Chondrocyte (in vitro differentiated cells): ENCODE measurements at places on chromosomes 3 and 15. TPM values are rescaled to one million over a fixed set of nuclear protein-coding genes. Genes with fewer than 3 reads are reported as not detected.

LNP1 gene
- 1.0 to 2.2 TPM (median 1.5 TPM) in 3 replicates for total RNA-seq

SOX14 gene
- not detected in 3 replicates for total RNA-seq

ATP11B gene
- 71.7 to 73.2 TPM (median 71.9 TPM) in 3 replicates for total RNA-seq

MESP1 gene
- 0.97 to 2.7 TPM (median 2.1 TPM) in 3 replicates for total RNA-seq

AGTR1 gene
- 2.1 to 2.2 TPM (median 2.1 TPM) in 3 replicates for total RNA-seq

TEX55 gene
- not detected in 3 replicates for total RNA-seq

PIGBOS1 gene
- total RNA-seq: 9.5 to 12.3 TPM (median 9.6 TPM) in 3 replicates

PIGZ gene
- total RNA-seq: 8.8 to 10.1 TPM (median 9.9 TPM) in 3 replicates

CCDC13 gene
- 0.40 to 0.77 TPM in 2 of 3 replicates, not detected in the other for total RNA-seq

PDIA3 gene
- total RNA-seq: 532 to 1,033 TPM (median 544 TPM) in 3 replicates

PPP2R3A gene
- total RNA-seq: 14.7 to 20.6 TPM (median 14.8 TPM) in 3 replicates

VWA5B2 gene
- 0.25 TPM in 1 of 3 replicates, not detected in the others for total RNA-seq

COX5A gene
- 126 to 133 TPM (median 131 TPM) in 3 replicates for total RNA-seq

METTL6 gene
- total RNA-seq: 16.8 to 19.7 TPM (median 19.7 TPM) in 3 replicates

MORC1 gene
- total RNA-seq: not detected in 3 replicates

DNA sequence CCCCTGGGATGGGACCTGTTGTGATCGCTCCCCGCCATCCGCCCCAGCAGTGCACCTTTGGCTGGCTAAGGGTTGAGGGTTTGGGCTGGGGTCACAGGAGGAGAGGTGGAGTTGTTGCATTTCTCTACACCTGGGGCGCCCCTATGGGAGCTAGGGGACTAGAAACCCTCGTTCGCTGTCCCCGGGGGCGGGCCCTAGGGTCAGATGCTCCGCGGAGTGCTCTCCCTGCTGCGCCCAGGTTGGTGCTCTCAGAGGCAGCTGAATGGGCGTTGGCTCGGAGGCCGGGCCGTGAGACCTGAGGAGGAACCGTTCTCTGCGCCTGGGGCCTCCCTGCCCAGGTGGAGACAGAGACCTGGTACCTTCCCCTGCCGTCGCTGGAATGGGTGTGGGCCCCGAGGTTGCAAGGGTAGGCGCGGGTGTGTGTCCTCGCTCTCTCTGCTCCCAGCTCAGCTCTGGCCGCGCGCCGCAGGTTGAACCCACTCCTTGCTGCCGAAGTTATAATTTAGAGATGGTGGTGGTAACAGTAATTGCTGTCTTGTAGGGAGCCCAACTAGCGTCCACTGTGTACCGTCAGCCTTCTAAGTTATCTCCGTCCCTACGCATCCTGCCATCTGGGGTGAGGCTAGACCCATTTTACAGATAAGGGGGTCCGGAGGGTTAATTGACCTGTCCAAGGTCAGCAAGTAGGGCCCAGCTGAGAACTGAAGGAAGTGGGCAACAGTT lies 965 bp downstream of the FLNB start:
- DNase-seq: no peak

DNA sequence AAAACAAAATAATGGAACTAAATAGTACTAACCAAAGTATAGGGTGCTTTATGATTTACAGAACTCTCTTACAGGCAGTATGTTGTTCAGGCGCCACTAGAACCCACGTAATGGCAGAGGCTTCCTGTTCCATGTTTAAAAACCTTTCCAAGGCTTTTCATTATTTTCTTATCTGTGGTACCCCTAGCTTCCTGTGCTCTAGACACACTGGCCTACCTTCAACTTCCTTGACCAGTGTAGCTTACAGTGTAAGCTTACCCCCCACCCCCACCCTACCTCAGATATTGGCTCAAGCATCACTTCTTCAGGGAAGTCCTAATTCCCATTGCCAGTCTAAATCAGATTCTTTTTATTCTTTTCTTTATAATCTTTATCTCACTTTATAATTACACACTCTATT lies 2.9 kb downstream of the NR2C2 start:
- no peak for DNase-seq

DNA sequence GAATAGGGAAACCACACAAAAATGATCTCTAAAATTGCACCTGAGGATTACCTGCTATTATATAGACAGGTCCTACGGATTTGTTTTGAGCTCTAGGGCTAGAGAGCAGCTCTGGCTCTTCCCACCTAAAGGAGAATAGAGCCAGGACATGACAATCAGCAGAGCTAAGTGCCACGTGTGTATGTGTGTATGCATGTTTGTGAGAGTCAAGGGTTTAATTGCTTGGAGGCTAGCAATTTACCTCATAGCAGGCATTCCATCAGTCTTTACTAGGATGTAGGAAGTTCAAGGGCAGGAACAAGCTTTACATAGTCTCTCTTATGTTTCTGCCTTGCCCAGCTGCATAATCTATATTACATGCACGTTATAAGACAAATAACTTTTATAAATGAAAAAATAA lies 498.2 kb downstream of the NSUN3 start:
- DNase-seq: no peak

- peak; percentile 5 for DNase-seq
These were observed 7.9 kb upstream of the PIK3CB start for GRCh38 chr3:138842483-138843188.

DNA sequence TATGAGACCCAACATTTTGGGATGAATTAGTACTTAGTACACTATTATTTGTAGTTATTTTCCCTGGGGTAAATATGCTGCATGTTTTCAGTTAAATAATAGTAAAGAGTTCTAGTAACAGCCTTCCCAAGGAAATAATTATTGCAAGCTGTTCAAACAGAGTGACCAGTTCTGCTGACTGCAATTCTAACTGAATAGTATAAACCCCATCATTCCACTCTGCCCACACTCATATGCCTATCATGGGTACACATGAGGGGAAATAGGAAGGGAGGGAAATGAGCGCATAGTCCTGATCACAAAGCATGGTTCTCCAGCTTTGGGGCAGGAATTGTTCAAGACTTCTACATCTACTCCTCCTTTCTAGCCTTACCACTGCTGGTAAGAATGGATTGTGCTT lies 18.7 kb downstream of the UQCC5 start:
- DNase-seq: no peak

GRCh38 chr3:134636406-134636805 lies 14.4 kb downstream of the KY start:
- no peak for DNase-seq

- DNase-seq: no peak
These were observed 49.8 kb downstream of the ZNF445 start for GRCh38 chr3:44427683-44428082.

DNA sequence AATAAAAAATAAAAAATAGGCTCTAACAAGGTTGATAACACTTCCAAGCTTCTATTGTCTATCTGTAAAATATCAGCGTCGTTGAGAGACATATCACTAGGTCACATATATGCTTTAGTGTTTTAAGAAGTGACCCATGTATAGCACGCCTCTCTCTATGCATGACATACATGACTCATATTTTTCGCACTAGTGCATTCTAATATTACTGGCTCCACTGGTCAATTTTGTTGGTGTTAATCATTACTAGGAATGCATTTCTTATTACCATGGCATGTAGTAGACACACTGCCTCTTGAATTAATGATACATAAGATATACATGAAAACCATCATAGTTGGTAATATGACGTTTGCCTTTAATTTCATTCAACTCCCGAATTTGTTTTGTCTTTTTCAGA lies 203.1 kb downstream of the CHL1 start:
- DNase-seq: no peak

GRCh38 chr15:59364248-59364647 lies 8.4 kb downstream of the MYO1E start:
- DNase-seq: no peak

GRCh38 chr15:40298216-40298935 lies 9.4 kb downstream of the PLCB2 start:
- DNase-seq: peak; percentile 75

- no peak for DNase-seq
These were observed 125.6 kb downstream of the ADAMTS17 start for GRCh38 chr15:100216182-100216581.

DNA sequence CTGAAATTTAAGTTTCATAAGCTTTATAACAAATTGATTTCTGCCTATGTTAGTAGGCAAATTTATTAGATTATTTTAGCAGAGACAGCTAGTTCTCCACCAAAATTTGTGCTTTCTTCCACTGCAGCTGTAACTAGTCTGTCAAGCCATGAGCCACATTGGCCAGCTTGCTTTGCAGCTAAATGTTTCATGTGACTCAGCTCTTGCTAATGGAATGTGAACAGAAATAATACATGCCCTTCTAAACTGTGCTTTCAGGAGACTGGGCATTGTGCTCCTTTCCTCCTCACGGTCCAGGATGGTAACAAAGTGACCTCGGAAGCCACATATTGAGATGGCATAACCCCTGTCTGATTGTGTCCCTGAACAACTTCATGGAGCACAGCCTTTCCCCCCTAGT lies 51.3 kb upstream of the KPNA4 start:
- no peak for DNase-seq

DNA sequence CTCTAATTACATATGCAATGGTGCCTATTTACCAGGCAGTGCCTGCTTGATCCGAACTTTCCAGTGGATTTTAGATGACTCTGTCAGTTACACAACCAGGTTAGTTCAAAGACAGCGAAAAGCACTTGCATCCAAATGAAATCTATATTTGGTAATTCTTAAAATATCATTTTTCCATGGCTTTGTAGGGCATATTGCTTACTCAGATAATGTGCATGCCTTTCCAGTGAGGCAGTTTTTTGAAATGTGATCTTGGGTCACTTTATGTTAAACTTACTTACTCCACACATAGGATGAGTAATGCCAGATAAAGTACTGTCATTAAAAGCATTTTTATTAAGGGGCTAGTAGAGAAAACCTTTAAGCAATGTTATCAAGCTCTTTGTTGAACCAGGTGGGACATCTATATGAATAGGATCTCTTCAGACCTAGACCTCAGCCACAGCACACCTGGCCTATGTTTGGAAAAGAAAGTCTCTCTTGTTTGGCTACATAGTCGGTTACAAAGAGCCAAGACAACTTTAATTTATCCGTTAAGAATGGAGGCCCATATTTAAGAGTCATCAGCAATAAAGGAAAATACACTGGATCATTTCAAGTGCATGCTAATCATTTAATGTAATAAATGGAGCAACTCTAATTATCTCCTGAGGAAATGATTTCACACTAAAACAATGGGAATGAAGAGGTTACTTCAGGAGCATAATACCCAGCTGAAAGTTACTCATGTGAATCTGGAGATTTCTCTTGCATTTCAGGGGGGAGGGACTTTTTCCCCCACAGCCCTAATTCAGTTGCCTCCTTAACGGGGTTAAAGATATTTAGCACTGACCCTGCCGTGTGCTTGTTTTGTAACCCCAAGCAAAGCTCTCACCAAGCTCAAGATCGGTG lies 56.3 kb upstream of the TMCO5A start:
- DNase-seq: no peak

GRCh38 chr3:33061782-33062181 lies 35.2 kb downstream of the GLB1 start:
- no peak for DNase-seq

DNA sequence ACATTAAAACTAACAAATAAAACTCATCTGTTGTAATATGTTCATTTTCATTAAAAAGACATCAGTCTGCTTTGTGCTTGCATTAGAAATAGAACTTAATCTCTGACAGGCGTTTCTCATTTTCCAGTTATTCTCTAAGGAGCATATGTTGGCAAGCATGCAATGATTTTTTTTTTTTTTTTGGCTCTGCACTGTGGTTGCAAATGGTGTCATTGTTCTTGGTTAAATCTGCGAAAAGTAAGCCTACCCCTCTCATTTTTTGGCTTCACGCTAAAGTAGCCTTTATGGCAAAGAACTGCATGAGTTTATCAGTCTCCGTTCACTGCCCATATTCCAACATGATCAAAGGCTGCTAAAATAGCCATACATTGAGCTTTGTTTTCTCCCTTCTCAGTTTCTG lies 403.2 kb downstream of the MECOM start:
- no peak for DNase-seq

GRCh38 chr15:81296673-81297072 lies 27.3 kb downstream of the STARD5 start:
- DNase-seq: no peak

DNA sequence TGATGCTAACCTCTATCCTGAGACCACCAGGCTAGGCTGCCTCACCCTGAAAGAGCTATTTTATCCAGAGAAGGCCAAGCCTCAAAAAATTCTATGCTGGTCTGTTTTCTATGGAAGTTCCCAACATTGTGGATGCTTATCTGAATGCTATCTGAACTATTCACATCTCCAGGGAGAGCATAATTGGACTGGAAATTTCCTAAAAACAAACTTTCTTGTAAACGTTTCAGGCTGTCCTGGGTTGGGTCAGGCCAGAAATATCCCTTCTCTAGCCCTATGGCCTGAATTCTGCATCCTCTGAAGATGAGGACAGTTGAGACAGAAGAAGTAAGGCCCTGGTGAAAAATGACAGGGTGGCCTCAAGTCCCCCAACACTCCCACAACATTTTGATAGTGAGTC lies 706.4 kb upstream of the NR2F2 start:
- DNase-seq: no peak

DNA sequence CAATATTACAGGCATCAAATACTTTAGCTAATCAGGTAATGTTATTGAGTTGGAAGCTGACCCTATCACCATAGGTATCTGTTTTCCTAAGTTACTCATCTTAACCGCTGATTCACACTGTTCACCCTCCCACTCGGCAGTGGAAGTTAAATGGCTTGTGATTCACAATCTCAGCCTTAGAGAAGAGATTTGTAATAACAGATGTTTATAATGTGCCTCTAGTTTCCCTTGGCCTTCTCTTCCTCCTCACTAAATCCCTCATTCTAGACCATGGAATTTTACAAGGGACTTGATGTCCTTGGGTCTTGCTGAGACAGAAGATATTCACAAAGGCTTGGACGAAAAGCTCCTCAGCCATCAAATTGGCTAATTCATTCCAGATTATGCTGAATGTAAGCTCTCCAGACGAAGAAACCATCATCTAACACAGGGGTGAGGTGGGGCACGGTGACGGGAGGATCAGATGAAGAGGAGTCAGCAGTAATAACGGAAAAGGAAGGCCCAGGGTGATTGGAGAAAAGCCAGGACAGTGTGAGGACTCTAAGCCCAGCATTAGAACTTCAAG lies 931.7 kb downstream of the MCTP2 start:
- DNase-seq: no peak

DNA sequence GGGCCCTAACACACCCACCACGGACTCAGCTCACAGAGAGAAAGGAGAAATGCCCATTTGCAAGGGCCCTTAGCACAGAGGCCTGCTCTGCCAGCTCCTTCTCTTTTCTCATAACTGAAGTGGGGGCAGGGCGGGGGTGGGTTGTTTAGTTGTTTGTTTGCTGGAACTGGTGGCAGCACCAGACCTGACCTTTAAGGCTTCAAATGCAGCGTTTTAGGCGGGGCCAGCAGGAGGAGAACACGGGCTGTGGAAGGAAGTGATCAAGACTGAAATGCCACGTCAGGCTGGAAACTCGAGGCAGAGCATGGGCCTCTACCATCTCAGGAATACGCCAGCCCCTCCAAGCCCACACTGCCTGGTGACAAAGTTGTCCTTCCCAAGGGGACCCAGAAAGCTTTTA lies 9.3 kb downstream of the CACNA2D2 start:
- DNase-seq: no peak

- DNase-seq: no peak
These were observed 245.1 kb upstream of the NAALADL2 start for GRCh38 chr3:174614036-174614435.

DNA sequence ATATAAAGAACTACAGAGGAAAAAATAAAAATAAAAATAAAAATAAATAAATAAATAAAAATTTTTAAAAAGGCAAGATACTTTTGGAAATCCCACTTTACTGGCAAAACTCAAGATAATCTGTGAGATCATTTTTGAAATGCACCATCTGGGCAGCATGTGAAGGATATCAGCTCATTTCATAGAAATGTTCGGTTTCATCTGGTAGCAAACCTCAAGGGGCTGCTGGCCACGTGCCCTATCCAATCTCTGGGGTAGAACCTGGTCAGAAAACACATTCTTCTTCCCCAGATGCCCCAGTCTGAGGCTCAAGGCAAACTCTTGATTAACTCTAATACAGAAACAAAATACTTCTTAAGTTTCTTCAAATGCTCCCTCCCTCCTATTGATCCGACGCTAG lies 166.0 kb downstream of the FMN1 start:
- no peak for DNase-seq
